ENCODE measurements at places on chromosomes 12 and 14.

- peak; percentile 46 for DNase-seq
Observed at GRCh38 chr14:86221755-86222154, 691.8 kb downstream of the FLRT2 start.

DNA sequence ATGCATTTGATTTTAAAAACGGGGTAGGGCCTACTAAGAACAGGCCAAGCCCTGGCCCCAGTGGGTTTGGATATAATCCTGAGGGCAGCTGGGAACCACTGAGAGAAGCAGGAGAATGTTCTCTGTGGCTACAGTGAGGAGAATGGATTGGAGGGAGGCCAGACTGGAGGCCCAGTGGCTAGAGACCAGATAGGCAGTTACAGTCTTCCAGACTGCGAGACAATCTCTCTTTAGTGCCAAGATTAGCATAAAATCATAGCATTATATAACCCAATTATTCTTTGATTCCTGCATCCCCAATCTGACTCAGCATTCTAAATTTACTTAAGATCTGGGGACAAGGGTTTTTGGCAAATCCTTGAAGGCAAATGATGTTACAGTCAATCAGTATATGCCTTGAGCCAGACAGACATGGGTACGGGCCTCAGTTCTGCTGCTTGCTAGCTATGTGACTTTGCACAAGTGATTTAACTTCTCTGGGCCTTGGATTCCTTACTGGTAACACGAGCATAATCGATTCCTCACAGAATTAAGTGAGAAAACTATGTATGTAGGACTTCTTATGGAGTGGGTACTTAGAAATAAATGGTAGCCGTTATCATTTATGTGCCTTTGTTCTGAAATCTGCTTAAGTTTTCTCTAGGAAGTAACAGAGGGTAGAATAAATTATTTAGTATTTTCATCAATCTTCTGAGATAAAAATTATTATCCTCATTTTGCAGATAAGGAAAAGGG is 18.3 kb downstream of the NINJ2 start:
- peak; percentile 10 for DNase-seq

DNA sequence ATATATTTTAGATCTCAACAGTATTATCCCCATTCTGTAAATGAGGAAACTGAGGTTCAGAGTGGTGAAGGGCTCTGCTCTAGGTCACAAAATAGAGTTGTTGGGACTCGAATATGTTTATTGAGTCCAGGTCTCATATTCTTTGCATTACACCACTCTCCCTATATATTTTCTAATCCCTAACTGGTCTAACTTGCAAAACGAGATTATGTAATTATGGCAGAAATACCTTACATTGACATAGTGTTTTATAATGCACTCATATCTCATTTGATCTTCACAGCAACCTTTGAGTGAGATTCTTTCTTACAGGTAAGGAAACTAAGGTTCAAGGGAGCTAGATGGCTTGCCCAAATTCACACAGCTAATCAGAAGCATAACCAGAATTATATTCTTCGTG is 106.9 kb upstream of the LRIG3 start:
- no peak for DNase-seq

DNA sequence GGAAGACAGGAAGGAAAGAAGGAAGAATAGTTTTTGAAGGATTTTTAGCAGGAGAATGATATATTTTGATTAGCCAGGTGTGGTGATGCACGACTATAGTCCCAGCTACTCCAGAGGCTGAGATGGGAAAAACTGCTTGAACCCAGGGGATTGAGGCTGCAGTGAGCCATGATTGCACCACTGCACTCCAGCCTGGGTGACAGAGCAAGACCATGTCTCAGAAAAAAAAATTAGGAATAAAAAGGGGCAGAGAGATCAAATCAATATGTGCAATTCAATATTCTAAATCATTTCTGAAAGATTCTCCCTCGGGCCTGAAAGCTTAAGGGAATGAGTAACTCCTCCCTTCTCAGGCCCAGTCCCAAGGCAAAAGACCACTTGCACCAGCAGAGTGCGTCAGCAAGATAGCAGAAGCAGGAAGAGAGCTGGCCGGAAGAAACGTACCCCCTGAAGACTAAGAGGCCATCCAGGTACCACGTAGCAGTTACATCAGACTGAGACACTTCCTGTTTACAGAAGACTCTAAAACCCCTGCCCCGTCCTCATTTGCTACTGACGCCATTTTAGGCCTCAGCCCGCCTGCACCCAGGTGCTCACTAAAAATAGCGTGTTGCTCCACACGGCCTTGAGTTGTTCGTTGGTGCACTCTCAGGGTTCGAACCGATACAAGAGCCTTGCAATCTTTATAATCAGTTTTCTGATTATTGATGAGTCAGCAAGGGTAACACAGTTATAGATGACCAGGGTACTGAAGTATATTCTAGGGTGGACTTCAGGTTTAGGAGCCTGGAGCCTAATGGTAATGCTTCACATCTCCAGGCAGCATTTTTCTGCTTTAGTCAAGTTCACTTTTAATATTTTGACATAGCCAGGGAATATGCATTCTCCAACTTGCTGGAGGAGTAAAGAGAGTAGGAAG is 57.7 kb upstream of the CSRP2 start:
- no peak for DNase-seq

DNA sequence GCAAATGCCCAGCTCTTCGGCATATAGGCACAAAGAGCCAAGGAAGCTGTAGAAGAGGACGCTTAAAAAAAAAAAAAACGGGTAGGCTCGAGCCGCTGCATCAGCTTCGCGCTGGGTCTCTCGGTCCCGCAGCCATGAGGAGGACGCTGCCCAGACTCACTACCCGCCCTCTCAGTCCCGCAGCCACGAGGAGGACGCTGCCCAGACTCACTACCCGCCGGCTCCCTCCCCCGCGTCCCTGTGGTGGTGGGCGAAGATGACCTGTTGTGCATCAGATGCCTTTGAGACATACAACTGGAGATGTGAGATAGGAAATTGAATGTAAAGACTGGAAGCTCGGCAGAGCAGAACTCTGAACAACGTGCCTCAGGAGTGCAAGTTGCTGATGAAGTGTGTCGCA is 11.4 kb upstream of the SPSB2 start:
- DNase-seq = no peak
